SHP77 (cell line): ENCODE measurements at places on chromosomes 2 and 18.

DNA sequence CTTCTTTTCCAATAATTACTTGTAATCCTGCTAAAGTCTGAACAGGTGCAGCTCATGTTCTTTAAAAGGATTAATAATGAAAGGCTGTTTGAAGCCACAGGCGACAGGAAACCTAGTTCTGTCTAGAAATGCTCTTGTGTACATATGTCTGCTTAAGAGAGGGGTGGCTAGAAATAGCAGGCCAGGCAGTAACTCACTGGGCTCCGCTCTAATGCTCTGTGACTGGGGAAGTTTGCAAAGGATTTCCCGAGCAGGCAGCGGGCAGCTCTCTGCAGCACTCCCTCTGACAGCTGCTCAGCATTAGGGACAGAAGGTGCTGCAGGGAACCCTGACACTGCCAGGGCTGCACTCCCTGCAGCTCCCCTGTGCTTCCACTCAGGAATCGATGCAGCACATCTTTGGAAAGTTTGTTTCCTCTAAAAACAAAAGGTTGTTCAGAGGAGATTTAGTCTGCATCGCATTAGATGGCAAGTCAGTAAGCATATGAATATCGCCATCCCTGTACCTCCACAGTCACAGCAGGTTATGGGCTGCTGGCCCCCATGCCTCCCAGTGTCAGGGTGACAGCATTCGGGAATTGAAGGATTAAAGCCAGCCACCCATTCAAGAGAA, 33.1 kb upstream of the TTC39C start:
- DNase-seq, result peak; percentile 38

DNA sequence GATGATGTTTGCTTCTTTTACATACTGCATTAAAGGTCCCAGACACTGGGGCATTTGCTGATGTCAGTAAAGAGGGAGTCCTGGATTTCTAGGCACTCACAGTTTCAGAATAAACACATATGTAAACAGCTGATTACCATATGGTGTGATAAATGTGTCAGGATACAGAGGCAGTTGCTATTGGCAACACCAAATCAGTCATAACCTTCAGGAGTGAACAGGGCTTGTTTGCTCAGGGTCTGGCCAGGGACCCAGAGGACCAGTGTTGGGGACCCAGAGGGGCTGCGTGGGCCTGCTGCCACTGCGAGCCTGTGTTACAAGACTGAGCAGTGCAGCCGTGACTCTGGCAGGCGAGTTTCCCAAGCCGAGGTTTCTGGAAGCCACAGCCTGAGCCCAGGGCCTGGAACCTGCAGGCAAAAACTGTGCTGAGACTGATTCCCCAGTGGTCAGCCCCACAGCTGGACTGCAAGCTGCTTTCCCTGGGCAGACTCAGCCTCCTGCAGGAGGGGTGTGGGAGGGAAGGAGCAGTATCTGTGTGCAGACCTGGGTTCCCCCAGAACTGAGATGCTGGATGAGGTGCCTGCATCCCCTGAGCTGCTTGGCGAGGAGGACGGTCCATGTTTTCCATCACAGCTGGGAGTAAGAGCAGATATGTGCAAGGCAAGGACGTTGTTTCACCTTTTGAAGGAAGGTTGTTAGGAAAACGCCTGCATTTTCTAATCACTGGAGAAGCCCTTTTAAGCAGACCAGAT, 23.6 kb downstream of the ASAP2 start:
- DNase-seq, result no peak

DNA sequence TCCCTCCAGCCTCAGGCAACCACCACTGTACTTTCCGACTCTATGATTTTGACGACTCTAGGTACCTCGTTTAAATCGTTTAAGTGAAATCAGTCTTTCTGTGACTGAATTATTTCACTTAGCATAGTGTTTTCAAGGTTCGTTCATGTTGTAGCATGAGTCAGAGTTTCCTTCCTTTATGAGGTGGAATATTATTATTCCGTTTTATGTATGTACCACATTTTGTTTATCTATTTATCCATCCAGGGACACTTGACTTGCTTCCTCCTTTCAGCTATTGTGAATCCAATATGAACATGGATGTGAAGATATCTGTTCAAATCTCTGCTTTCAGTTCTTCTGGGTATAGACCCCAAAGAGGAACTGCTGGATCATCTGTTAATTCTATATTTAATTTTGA, 19.1 kb downstream of the IL1R2 start:
- no peak for DNase-seq

GRCh38 chr2:75200140-75201096, 1.1 kb upstream of the TACR1 start:
- DNase-seq, result peak; percentile 37

GRCh38 chr2:28347596-28347995, 45.1 kb upstream of the FOSL2 start:
- DNase-seq, result no peak

DNA sequence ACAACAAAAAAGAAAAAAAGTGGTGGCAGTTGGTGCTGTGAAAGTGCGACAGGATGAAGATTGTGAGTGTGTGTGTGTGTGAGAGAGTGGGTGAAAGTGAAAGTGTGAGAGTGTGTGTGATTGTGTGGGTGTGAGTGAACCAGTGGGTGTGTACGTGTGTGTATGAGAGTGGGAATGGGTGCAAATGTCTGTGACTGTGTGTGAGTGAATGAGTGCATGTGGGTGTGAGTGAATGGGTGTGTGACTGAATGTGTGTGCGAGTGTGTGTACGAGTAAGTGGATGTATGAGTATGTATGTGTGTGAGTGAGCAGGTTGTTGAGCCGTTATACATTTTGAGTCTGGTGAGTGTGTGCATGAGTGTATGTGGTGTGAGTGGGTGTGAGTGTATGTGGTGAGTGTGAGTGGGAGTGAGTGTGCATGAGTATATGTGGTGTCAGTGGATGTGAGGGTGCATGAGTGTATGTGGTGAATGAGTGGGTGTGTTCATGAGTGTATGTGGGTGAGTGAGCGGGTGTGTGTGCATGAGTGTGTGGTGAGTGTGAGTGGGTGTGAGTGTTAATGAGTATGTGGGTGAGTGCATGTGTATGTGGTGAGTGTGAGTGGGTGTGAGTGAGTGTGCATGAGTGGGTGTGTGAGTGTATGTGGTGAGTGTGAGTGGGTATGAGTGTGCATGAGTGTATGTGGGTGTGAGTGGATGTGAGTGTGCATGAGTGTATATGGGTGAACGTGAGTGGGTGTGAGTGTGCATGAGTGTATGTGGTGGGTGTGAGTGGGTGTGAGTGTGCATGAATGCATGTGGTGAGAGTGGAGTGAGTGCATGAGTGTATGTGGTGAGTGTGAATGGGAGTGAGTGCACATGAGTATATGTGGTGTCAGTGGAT, 69.3 kb upstream of the HPCAL1 start:
- no peak for DNase-seq

GRCh38 chr2:25379535-25379934, 37.8 kb upstream of the DNMT3A start:
- DNase-seq, result no peak

GRCh38 chr2:46363535-46364170, 66.4 kb downstream of the EPAS1 start:
- DNase-seq, result no peak

- DNase-seq, result no peak
Observed at GRCh38 chr2:77034445-77034844, 487.7 kb downstream of the LRRTM4 start.

DNA sequence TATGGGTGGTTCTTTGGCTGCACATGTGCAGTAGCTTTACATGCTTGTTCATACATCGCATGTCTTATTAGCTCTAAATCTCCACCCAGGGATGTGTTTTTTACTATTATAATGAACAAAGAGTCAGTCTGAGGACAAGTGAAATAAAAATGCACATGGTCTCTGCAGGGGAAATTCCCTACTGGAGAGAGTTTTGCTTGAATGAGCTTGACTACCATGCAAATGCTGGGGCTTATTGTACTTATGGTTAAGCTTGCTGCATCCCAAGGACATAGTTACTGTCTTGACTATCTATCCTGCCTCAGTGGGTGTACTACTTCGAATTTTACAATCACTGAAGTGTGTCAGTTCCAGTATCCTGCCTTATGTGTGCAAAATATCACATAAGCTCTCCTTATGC, 362.7 kb downstream of the TDRD15 start:
- DNase-seq, result no peak

DNA sequence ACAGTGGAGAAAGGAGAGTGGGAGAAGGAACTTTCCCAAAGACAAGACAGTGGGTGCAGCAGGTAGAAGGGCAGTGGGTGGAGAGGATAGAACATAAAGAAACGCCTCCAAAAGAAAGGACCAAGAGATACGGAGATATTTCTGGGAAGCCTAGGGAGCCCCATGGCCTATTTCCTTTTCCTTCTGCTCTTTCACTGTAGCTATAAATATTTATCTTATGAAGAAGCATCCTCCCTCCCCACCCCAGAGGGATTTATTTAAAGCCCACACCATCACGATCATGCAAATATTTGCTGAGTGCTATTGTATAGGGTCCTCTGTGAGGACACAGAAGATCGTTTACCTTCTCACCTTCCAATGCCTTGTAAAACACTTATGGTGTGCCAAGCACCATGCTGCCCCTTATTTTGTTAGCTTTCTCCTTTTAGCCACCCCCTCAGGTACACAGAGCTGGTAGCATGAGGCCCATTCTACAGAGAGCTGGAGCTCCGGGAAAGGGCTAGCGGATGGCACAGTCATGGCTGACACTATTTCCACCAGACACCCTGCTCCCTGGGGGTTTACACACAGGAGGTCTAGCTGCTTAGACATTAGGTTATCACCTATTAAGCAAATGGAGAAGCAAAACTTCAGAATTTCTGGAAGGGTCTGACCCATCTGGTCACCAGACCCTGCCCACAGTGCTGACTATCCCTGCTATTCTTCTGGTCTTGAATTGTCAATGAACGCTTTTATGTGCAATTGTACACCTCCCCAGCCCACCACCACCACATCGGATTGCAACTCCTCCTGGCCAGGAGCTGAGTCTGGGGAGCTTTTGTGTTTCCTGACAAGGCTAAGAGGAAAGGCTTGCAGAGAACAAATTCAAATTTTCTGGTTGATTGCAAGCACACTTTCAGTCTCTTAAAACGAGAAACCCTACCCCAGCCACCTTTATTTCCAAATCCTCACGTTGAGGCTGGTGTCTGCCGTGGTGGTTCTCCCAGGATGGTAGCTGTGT, 91.8 kb upstream of the KLF7 start:
- no peak for DNase-seq

GRCh38 chr18:9079818-9080528, 22.5 kb upstream of the NDUFV2 start:
- DNase-seq, result no peak

DNA sequence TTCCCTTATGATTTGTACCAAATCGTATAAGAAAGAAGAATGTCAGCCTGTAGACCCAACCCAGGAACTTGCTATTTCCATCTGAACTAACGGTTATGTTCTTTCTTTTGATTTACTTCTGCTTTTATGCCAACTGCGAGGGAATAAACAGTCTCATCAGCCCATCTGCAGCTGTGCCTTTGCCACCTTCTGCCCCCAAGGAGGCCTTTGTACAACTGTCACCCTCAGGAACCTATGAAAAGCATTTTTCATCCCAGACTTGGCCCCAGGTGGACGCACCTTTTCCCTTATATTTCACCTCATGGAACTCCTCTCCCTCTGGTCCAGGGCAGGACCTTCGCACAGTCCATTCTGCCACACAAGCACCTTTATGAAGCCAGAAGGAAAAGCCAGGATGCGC, 109.8 kb downstream of the AOX1 start:
- no peak for DNase-seq
